ENCODE measurements at places on chromosomes 3 and 15.

- no peak for DNase-seq
Measured at GRCh38 chr15:91289324-91289723, 189.3 kb downstream of the SV2B start.

- peak; percentile 70 for DNase-seq
Measured at GRCh38 chr15:95409626-95410310, 920.7 kb upstream of the NR2F2 start.

DNA sequence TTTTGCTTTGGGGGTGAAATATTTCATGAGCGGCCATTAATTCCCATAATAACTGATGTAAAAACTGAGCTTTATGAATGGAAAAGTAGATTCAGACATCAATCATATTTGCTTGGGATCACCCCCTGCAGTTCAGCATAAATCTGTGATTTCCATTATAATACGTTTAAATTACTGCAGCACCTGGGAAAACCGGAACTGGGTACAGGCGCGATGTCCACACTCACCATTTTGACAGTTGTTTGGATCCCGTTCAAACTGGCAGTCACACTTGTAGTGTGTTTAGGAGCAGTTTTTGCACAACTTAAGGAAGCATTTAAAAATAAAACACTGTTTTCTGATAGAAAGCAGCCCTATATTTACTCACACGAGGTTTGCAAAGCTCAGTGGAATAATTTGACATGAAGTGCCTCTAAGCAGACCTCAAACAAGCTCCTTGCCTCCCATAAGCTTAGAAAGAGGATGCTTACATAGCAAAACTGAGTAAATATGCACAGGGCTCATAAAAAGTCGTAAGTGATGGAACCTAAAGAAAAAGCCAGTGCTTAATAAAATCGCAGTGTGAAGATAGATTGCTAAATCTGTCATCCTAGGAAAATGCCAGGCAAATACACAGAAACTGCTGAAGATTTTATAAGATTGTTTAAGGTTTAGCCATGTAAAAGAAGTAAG lies 377.6 kb downstream of the PTPRG start:
- no peak for DNase-seq

DNA sequence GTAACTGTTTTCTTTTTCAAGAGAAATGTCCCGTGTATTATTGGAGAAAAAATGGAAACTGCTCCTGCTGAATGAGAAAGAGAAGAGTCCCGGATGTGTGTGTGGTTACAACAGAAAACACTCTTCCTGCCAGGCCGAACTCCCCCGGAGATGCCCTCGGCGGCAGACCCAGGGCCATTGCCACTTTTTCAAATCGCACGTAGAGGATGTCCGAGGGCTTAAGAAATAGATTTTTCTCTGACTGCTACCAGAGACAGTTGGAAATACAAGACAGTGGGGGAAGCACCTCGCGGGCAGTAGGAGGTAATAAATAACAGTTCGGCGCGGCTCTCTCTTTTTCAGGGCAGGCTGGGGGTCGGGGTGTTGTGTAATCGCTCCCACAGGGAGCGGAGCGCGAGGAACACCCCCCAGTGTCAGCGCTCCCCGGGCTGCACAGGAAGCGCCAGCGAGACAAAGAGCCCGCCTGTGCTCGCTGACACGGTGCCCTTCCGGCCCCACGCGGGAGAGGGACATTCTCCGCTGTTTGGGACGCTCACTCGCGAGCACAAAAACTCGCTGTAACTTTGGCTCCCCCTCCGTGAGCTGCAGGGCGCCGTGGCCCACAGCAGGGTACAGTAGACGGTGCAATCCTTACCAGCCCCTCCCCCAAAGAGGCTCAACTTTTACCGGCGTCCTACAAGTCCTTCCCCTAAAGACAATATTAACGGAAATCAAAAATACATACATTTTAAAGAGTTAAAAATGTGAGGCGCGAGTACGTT lies 1.1 kb downstream of the VGLL4 start:
- DNase-seq: peak; percentile 77

All from renal pelvis (tissue), 12 donors.